ENCODE measurements at places on chromosomes 13 and 19.

DNA sequence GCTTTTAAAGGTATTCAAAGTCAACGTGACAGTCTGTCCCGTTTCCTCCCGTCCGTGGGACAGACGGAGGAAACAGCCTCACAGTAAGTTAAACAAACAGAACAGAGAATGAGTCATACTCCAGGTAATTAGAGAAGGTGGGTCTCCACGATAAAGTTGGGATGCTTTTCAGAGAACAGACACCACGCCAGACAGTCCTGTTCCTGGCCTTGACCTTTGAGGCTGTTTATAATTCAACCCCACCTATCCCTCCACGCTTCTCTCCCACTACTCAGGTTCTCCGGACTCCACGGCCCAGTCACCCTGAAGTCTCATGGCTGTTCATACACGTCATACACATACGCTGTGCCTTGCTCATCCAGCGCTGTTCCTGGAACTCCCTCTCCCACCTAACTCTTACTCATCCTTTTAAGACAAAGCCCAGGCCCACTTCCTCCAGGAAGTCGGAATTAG, 42.5 kb downstream of the ARHGEF18 start:
- no peak for DNase-seq

DNA sequence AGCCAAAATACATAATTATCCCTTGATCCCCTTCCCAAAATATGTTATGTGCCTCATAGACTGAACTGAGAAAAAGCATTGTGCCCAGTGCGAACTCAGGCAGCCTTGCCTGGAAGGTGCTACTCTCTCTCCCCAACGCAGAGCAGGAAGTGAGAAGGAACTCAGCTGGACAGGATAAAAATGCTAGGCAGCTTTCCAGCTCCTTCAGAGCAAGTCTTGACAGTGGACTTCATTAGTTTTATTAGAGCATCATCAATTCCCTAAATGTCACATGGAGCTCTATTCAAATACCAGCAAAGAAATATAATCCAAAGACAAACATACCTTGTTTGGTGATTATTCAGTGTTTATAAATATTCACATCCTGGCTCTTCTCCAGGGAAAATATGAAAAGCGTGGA, 202.4 kb downstream of the RFC3 start:
- no peak for DNase-seq

DNA sequence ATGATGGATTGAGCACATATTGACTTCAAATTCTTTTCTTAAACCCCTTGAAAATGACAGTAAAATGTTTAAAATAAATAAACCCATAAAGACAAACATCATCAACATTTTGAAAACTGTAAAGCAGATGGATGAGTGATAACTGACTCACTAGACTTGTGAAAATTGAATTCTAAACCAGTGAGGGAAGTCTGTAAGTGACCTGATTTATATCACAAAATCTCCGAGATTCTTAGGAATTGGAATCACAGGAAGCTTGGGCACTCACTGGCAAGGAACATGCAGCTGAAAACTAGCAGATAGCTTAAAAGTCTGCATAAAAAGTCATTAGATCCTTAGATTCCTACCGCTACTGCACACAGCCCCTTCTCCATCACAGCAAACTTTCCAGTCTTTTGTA, 51.3 kb upstream of the TSC22D1 start:
- no peak for DNase-seq

DNA sequence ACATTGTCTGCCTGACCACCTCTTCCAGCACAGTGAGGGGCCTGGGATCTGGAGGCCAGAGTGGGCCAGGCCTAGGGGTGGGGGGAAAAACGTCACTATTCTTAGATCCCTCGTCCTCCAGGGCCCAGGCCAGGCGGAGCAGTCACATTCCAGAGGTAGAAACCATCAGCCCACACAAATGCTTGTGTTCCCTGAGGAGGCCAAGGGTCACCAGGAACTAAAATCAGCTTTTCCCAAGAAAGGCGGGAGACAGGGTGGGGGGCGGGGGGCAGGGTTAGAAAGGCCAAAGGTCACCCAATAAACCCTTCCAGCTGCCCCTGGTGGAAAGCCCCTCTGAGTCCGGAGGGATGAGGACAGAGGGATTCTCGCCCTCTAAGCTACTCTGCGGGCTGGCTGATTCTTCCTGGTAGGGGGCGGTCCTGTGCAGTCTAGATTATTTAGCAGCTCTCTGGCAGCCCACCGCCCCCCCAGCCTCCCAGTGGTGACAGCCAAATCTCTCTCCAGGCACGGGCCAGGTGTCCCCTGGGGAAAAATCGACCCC, 23.5 kb upstream of the CCL25 start:
- DNase-seq = no peak

GRCh38 chr13:59686798-59687394, 476.8 kb downstream of the DIAPH3 start:
- no peak for DNase-seq

DNA sequence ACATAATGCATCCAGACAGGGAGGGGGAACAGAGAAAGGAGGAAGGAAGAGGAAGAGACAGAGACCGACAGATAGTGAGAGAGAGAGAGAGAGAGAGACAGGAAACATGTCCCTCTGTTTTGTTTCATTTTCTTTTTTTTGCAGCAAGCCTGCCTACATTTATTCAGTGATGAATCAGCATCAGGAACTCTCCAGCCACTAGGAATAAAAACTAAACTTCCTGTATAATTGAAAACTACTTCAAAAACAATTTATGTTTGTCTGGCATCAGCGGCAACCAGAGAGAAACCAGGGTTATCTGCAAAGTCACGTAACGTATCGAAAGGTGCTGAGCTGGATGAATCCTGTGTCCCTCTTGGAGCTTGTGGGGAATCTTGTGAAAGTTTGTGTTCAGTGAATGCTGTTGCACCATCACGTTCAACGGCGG, 148.6 kb upstream of the SOX21 start:
- DNase-seq = no peak

GRCh38 chr13:81318231-81319019, 977.5 kb upstream of the SPRY2 start:
- no peak for DNase-seq
